CD4-positive, alpha-beta T cell treated with Interleukin-6 at 100 ng/mL for 8 hours (primary cell): ENCODE measurements at places on chromosomes 4 and X.

DNA sequence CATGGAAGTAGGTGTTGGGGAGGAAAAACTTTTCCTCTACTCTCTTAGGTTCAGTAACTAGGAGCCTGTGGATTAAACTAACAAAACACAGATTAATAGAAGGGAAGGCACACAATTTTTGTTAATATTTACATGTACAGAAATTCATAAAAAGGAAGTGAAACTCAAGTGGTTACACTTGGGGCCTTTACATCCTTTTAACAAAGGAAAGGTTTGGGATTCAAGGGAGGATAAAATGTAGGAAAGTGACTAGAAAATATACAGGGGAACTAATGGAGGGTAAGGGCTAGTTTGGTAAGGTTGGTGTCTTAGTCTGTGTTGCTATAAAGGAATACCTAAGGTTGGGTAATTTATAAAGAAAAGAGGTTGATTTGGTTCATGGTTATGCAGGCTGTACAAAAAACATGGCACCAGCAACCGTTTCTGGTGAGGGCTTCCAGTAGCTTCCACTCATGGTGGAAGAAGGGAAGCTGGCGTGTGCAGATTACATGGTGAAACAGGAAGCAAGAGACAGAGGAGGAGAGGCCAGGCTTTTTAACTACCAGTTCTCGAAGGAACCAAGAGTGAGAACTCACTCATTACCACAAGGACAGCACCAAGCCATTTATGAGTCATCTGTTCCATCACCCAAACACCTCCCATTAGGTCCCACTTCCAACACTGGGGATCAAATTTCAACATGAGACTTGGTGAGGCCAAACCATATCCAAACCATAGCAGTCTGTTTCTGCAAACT lies 124.4 kb downstream of the CHRDL1 start:
- no peak for DNase-seq

DNA sequence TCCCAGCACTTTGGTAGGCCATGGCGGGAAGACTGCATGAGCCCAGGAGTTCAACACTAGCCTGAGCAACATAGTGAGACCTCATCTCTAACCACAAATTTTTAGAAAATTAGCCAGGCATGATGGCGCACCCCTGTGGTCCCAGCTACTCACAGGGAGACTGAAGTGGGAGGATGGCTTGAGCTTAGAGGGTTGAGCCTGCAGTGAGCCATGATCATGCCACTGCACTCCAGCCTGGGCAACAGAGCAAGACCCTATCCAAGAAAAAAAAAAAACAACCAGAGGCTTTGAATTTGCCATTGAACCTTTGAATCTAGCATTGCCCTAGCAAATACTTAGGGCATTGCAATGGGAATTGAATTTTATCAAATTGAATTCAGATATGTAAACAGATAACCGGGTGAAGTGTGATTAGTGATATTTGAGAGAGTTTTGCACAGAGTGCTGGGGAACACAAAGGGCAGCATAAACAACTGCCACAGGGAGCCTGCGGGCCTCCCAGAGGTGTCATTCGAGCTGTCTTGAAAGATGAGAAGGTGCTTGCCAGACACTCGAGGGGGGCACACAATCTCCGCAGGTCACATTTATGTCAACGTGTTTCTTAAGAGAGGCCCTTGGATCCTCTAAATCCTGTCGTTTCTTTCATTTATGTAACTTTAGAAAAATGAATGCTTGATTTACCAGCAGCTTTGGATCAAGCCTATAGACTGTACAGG lies 200.3 kb downstream of the AASDH start:
- DNase-seq, result no peak

- peak; percentile 34 for DNase-seq
Observed at GRCh38 chrX:55907968-55908607, 190.5 kb downstream of the RRAGB start.

DNA sequence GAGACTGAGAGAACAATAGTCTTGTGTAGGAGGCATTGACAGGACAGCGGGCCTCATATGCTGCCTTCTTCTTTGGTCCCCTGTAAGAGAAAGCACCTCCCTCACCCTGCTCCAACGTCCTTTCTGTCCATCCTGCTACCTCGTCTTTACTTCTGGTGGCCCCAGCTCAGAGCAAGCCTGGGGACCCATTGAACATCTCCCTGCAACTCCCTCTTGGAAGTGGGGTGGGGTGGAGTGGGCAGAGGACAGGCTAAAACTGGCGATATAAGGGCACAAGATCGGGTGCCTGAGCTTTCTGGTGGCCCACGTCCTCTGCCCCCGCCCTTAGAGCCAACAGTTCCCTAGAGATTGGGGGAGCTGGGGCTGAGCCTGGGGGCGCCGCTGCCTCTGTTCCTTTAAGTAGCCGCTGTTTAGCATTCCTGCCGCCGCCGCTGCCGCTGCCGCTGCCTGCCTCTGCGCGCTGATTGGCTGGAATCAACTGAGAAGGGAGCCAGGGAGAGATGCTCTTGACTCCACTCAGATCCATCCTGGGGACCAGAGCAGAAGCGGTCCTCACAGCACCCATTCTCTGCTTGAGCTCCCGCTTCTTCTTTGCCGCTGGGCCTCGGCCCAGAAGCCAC lies at the start of gene DLG3:
Gene DLG3, plus strand, starts transcription at position 510 of the 620 bp plus-strand sequence. CDS start 367 bp downstream, outside the sequence.
- DNase-seq, result no peak

- no peak for DNase-seq
Observed at GRCh38 chrX:79082899-79083298, 61.6 kb upstream of the GPR174 start.

- no peak for DNase-seq
Observed at GRCh38 chr4:67779631-67780030, 25.4 kb upstream of the GNRHR start.

GRCh38 chr4:106718548-106718947 lies 317.6 kb downstream of the DKK2 start:
- no peak for DNase-seq

DNA sequence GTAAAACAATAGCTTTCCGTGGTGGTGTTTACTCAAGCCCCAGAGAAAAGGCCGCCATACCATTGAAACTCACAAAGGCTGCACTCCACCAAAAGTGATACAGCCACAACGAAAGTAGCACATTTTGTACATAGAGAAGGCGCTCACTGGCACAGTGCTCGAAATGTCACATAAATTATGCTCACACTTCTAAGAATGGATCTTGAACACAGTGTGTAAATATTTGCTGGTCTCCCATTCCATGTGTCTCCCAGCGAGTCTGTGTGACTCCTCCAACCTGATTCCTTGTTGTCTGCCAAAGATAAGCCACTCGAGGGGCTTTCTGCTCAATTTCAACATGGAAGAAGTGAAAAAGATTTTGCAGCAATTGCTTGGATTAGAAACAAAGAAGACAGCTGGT lies 234.0 kb upstream of the VCX3A start:
- no peak for DNase-seq

GRCh38 chrX:6599230-6599860 lies 64.4 kb upstream of the VCX3A start:
- no peak for DNase-seq

GRCh38 chr4:136864604-136865185 lies 667.6 kb downstream of the PCDH18 start:
- DNase-seq, result no peak

DNA sequence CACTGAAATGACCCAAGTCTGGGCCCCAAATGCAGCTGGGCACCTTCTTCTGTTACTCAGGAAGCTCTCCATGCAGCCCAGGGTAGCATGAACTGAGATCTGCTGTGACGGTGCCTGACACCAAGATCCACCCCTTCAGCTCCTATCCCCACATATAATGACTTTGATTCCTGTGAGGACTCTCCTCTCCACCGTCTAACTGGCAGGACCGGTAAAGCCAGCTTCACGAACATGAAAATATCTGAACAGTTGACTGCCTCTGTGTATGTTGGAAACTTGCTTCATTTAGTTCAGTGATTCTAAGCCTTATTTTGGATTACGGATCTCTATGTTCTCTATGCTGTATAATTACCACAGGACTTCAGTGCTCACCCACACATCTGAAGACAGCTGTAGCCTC lies 115.5 kb upstream of the TMEM150C start:
- DNase-seq, result no peak

- DNase-seq, result no peak
Observed at GRCh38 chr4:177921715-177922114, 479.5 kb upstream of the AGA start.

DNA sequence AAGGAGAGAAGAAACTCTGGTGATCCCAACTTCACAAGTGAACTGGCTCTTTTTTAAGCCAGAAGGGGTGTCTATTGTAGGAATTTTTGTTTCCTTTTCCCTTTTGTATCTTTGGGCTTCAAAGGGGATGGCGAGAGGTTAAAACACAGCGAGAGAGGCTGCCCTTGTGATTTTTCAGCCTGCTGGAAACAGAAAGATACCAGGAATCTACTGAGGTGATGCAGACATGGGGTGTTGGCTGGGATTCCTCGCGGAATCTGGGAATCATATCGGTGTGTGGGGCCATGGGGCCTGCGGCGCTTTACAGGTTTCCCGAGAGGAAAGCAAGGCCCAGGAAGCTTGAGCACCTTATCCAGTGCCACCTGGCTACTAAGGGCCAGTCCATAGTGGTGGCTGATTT lies 99.4 kb upstream of the STX18 start:
- no peak for DNase-seq

- no peak for DNase-seq
Observed at GRCh38 chr4:54505362-54505761, 152.4 kb upstream of the KIT start.

DNA sequence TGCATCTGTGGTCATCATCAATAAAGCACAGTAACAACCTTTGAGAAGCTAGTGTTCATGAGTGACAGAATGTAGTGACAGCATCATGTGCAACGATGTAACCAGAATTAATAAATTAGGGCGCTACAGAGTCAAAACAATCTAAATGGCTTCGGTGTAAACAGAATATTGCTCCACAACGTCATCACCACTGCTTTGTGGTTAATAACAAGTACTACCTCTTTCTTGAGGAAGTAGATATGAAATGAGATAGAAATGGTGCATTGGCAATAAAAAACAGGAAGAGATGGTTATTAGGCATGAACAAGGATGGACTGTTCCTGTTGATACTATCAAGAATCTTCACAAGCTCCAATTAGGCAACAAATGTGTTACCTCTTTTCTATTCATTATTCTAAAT lies 8.7 kb upstream of the PDHA2 start:
- no peak for DNase-seq

GRCh38 chrX:9466736-9467135 lies 1.9 kb downstream of the TBL1X start:
- DNase-seq, result no peak

DNA sequence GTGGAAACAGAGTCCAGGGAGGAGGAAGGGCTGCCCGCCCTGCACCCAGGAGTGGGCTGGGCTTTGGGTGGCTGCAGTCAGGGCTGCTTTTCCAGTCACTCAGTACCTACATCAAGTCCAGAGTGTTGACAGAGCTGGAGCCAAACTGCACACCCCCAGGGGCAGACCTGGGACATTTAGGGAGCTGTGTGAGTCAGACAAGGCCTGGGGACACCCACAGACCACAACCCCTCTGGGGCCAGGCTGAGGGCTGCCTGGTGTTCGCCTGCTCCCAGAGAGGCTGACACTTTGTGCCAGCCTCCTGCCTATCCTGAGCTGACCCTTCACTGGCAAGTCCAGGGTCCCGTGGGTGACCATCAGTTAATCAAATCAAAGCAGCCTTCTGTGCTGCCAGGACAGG lies 240.0 kb downstream of the BCOR start:
- DNase-seq, result no peak

DNA sequence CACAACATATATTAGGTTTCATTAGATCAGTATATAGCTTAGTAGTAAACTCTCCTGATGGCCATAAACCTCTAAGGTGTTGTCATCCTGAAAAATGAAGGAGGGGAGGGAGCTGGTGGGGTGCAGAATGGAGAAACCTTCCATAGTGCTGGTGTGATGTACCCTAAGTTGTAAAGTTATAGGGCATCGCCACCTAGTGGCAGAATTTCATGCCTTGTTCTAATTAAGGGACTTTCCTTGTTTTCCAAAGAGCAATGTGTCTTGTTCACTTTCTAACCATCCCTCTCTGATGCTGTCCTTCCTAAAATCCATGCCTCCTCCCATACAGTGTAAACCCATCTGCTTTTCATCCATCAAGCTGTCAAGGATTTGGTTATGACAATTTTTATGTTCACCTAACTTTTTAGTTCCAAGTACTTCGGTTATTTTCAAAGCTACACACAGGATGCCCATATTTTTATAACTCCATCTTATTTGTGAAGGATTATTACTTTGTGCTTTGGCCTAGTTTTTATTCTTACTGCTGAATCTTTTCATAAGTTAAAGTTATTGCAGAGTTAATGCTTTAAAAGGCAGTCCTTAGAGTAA lies 4.5 kb downstream of the NBDY start:
- DNase-seq, result peak; percentile 51

- peak; percentile 61 for DNase-seq
Observed at GRCh38 chr4:108512615-108513505, 107.5 kb upstream of the RPL34 start.

DNA sequence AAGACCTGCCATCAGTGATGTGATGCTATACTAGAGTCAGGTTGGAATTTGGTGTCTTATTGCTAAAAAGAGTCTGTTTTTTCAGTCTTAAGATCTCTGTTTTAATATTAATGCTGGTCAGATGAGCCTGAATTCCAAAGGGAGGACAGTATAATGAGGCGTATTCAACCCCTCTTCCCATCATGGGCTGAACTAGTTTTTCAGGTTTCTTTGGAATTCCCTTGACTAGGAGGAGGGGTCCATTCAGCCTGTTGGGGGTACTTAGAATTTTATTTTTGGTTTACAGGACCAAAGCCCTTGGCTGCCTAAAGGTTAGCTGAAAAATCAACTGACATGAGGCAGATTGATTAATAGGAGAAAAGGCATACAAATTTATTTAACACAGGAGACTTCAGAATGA lies 24.1 kb upstream of the PI4K2B start:
- no peak for DNase-seq

DNA sequence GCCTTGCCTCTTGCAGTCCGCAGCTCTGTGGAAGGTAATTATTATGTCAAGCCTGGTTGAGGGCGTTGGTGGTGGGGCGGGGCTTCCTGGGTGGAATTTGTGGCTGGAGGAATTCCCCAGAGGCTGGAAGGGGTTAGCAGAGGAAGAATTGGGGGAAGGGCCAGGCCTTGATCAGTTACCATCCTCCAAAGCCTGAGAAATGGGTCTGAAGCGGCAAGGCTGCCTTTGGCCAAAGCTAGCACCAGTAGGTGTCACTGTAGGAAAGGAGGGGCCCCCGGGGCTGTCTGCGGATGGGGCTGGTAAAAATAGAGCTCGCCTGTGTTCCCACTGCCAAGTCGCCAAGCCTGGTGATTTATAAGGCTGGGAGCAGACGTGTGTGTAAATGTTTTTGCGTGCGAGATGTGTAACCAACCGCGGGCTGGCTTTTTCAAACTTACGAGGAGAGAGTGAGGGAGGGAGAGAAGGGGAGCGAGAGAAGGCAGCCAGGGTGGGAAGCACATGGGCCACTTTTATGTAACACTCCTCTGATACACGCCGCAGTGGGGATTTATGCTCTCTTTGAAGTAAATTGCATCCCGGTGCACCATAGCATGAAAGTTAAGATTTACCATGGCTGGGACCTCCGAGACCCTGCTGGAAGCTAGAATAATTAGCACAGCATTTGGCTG lies 367.0 kb downstream of the BCOR start:
- peak; percentile 60 for DNase-seq

GRCh38 chrX:154123241-154124219 lies 20.5 kb upstream of the OPN1LW start:
- DNase-seq, result peak; percentile 48

- DNase-seq, result no peak
Observed at GRCh38 chrX:716136-716535, 85.5 kb downstream of the SHOX start.

GRCh38 chr4:8381814-8382581 lies 58.5 kb downstream of the ACOX3 start:
- no peak for DNase-seq
